ENCODE measurements at places on chromosomes 3 and 15. TPM values are rescaled to one million over a fixed set of nuclear protein-coding genes. Genes with fewer than 3 reads are reported as not detected.

GOLGA6D gene
- total RNA-seq, result 2.1 TPM

CDHR4 gene
- not detected for total RNA-seq

DNA sequence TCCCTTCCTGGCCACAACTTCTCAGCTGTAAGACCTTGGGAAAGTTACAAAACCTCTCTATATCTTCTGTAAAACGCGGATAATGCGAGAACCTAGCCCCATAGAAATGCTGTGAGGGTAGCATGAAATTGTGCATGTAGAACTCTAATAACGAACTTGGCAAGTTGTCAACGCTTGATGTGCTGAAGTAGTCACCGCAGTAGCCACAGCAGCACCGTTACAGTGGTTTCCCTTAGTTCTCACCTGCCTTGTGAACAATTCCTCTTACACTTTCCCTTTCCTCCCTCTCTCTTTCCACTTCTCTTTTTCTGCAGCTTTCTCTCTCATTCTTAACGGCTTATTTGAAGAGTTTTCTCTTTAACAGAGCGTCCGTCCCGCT, 447 bp upstream of the SHQ1 start:
- peaks cover 18% of the 10 kb centered on the region for H3K27me3 ChIP-seq
- H3K27ac ChIP-seq, result no peak overlapping the region
- H3K4me3 ChIP-seq, result peak overlapping the region; percentile 80
- H3K4me1 ChIP-seq, result peaks cover 9% of the 10 kb centered on the region
- DNase-seq, result no peak

DNA sequence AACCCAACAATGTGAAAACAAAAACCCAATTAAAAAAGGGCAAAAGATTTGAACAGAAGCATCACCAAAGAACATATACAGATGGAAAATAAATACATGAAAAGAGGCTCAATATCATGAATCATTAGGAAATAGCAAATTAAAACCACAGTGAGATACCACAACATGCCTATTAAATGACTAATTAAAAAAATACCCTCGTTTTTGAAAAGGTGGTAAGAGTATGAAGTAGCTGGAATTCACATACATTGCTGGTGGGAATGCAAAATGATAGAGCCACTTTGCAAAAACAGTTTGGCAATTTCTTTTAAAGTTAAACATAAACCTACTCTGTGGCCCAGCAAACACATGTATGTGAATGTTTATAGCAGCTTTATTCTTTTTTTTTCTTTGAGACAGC, 75.8 kb downstream of the B3GNT5 start:
- H3K4me1 ChIP-seq, result peaks cover 27% of the 10 kb centered on the region
- no peak overlapping the region for H3K27ac ChIP-seq
- DNase-seq, result no peak
- H3K36me3 ChIP-seq, result no peaks in the 10 kb centered on the region
- H3K27me3 ChIP-seq, result no peaks in the 10 kb centered on the region

GRCh38 chr3:37712918-37713817, 148.5 kb upstream of the CTDSPL start:
- H3K27ac ChIP-seq, result no peak overlapping the region
- H3K36me3 ChIP-seq, result no peaks in the 10 kb centered on the region
- no peak for DNase-seq
- no peak overlapping the region for H3K4me3 ChIP-seq
- no peaks in the 10 kb centered on the region for H3K27me3 ChIP-seq

- no peak overlapping the region for H3K4me3 ChIP-seq
- H3K36me3 ChIP-seq, result no peaks in the 10 kb centered on the region
- DNase-seq, result no peak
Observed at GRCh38 chr3:11499144-11499543, 144.6 kb downstream of the VGLL4 start.

GRCh38 chr3:113277414-113277813, 66.1 kb downstream of the BOC start:
- no peak for DNase-seq
- no peak overlapping the region for H3K4me3 ChIP-seq
- H3K36me3 ChIP-seq, result no peaks in the 10 kb centered on the region

- H3K27ac ChIP-seq, result no peak overlapping the region
- no peak for DNase-seq
- H3K27me3 ChIP-seq, result no peaks in the 10 kb centered on the region
Observed at GRCh38 chr15:92524874-92525565, 130.6 kb downstream of the FAM174B start.

- DNase-seq, result peak; percentile 93
- no peak overlapping the region for H3K27ac ChIP-seq
- H3K36me3 ChIP-seq, result no peaks in the 10 kb centered on the region
Observed at GRCh38 chr3:30012941-30013543, 593.4 kb upstream of the TGFBR2 start.

GRCh38 chr3:138833899-138834595, 681 bp downstream of the PIK3CB start:
- peak overlapping the region; percentile 90 for H3K27ac ChIP-seq
- peak overlapping the region; percentile 70 for H3K4me3 ChIP-seq
- no peaks in the 10 kb centered on the region for H3K36me3 ChIP-seq

- H3K36me3 ChIP-seq, result no peaks in the 10 kb centered on the region
- no peaks in the 10 kb centered on the region for H3K4me1 ChIP-seq
- H3K27ac ChIP-seq, result no peak overlapping the region
- H3K27me3 ChIP-seq, result no peaks in the 10 kb centered on the region
Observed at GRCh38 chr3:116084999-116085791, 360.1 kb downstream of the LSAMP start.

Measured in GM23338 (cell line).